Panc1 (cell line): ENCODE measurements at places on chromosomes 2 and 18.

- no peak for DNase-seq
Measured at GRCh38 chr2:8003462-8004075, 678.3 kb upstream of the ID2 start.

GRCh38 chr18:48879008-48879431 is 71.7 kb downstream of the SMAD7 start:
- DNase-seq, result no peak

- no peak for DNase-seq
Measured at GRCh38 chr2:24104906-24105305, 18.2 kb downstream of the PFN4 start.

- no peak for DNase-seq
Measured at GRCh38 chr2:150211164-150211631, 276.3 kb downstream of the RND3 start.

DNA sequence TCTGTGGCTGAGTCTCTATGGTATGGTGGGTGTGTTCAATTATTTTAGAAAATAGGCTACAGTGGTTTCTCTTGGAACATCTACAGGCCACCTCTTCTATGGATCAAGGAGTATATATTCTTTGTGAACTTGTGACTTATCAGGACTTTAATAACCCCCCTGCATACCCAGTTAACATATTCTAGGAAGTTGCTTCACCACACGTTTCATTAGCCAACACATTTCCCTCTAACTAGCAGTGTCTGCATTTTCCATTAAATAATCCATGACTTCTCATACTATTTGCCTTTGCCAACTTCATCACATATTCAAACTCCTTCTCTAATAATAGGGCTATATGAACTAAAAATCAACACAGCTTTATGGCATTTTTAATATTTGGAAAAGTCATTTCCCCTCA is 187.6 kb upstream of the ARL4C start:
- DNase-seq, result no peak

GRCh38 chr2:573025-573424 is 104.2 kb downstream of the TMEM18 start:
- no peak for DNase-seq

- DNase-seq, result peak; percentile 84
Measured at GRCh38 chr2:19933351-19933981, 31.7 kb upstream of the TTC32 start.

GRCh38 chr2:227147023-227147422 is 17.0 kb downstream of the COL4A4 start:
- DNase-seq, result no peak

GRCh38 chr2:107001062-107001461 is 115.1 kb upstream of the ST6GAL2 start:
- no peak for DNase-seq

DNA sequence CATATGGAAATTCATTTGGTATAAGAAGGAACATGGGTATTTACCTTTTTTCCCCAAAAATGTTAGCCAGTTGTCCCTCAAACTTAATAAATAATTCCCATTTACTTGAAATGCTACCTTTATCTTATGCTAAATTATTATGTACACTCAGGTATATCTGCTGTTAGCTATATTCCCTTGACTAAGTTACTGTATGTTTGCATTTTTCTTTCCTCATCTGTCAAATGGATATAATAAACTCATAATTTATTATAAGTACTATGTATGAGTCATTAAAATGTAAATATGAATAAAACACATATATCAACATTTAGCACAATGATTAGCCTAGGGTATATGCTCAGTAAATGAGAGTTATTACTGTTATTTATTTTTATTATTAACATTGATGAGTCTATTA is 117.4 kb downstream of the PMS1 start:
- DNase-seq, result no peak

DNA sequence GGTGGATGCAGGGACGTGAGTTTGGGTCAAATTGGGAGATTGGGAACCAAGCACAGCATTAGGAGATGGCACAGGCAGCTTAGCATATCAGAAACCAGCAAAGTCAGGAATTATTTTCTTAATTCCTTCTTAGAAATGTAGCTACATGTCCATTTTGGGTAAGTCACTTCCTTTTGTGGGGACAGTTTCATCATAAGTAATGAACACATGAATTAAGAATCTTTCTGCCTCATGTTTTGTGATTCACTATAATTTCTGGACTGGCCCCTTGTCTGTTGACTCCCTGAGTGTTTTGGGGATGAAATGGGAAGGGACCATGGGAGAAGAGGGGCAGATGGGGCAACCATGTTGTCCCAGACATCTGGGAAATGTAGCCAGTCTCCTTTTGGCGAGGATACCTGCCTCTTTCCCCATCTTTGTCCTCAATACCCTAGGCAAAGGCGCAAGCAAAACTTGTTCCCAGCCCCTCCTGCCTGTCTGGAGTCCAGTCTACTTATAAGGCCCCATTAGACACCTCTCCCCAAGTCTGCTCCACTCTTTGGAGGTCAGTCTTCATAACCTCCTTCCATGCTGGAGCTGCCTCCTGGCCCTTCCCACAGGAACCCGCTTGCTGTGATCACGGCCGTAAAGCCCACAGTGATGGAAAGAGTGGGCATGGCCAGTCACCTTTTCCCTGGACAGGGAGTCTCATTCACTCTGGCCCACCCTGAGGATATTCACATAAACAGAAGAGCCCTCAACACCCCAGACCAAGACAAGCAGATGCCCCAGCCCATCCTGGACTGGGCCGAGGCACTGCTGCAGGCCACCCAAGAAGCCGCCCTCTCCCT is 25.7 kb downstream of the MTHFD2 start:
- DNase-seq, result no peak

DNA sequence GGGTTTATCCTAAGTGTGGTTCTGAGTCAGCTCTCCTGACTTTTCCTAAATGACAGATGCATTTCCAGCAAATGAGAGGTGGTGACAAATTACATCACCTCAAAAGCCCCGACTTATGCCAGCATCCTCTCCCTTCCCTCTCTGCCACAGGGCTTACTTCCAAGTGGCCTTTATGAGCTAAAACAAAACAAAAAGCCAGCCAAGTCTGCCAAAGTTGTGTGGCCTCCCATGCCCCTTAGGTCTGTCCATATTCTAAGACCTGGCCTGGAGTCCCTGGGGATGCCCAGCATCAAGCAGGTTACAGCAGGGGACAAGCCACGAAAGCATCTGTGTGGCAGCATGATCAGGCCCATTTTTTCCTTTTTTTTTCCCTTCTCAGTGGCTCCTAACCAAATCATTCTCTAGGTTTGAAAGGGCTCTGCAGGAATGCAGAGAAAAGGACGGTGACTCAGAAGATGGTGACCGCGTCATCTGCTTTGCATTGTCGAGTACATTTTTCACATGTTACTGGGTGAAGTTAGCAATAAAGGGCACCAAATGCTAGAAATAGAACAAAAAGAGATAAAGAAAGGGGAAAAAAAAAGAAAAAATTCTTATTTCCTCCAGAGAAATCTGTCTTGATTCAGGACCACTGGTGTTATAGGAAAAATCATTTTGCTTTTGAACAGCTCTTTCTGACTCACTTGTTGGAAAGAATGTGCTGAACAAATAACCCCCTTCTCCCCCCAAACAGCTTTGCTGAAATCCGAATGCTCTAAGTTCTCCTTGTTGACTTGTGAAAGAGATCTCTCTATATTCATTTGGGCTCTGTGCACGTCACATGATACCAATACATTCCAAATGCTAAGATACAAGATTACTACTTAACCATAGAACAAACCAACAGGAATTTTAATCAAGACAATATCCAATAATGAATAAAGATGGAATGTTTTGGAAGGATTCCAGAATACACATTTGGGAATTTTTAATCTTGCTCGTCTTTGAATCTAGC is 178.7 kb downstream of the EN1 start:
- peak; percentile 84 for DNase-seq

DNA sequence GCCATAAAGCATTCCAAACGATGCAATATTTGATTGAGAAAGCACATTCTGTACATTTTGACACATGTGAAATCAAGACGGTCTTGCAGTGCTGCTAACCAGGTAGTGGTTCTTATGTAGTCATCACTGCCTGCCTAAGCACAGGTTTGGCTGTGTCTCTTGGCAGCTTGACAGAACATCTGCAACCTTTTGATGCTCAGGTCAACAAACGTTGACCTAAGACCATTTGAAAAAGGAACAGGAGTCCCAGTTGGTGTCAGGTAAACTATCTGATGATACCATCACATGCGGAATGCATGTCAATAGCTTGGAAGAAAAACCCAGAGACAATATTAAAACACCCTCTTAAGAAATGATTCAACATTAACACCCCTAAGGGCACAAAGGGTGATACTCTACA is 80.7 kb downstream of the L3MBTL4 start:
- DNase-seq, result no peak

- no peak for DNase-seq
Measured at GRCh38 chr2:227141301-227141700, 22.7 kb downstream of the COL4A4 start.

- no peak for DNase-seq
Measured at GRCh38 chr2:52341732-52342131, 1309.8 kb upstream of the NRXN1 start.

GRCh38 chr2:6866275-6866671 is 566 bp upstream of the CMPK2 start:
- no peak for DNase-seq

DNA sequence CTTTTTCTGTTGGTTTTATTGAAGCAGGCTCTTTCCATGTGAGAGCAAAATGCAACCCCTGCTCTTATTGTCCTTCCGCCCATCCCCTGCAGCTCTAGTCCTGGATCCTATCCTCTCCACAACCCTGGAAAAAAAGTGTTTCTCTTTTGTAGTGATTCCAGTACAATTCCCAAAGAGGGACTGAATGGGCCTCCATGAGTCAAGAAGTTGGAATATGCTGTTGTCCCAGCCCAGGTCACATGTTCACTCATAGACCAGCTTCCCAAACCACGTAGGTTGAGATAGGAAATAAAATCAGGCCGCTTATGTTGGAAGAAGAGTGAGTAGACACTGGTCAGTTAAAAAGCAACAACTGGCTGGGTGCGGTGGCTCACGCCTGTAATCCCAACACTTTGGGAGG is 39.4 kb downstream of the CPO start:
- DNase-seq, result no peak

- no peak for DNase-seq
Measured at GRCh38 chr2:184114439-184114838, 483.9 kb upstream of the ZNF804A start.

GRCh38 chr18:25077944-25078723 is 273.8 kb downstream of the ZNF521 start:
- no peak for DNase-seq

- DNase-seq, result no peak
Measured at GRCh38 chr2:95258271-95258670, 16.0 kb upstream of the PROM2 start.

- no peak for DNase-seq
Measured at GRCh38 chr2:52539026-52539970, 1228.3 kb upstream of the CHAC2 start.

DNA sequence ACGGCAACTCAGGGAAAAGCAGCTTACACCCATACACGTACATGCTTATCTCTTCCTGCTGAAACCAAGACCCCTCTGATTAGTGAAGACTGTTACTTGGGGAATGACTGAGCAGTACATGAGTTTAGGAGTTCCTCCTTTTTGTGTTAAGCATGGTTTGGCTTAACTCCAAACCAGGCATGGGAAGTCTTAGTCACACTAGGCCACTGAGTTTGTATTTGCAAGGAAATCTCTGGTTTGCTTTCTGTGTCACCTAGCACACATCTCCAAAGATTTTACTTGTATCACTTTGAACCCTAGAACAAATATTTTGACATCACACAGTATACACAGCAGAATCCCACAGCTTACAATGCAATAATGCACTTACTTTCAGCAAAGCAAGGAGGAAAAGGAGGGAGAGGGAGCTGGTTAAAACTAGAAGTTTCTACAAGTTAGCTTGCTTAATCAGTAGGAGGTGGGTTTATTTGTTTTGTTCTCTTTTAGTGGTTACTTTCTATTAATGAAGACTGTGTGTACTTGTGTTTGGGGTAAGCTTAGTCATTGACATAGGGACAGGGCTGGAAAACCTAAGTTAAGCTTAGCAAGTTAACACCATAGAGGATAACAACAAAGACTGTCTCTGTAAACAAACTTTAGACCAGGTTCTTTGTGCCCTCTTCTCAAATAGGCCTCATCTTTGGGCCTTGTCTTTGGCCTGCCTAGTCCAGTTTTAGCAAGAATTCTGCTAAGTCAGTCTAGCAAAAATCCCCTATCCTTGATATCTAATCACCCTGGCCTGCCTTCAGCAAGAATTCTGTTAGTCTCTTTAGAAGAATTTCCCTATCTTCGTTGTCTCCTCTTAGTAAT is 219.4 kb downstream of the MREG start:
- peak; percentile 48 for DNase-seq

- no peak for DNase-seq
Measured at GRCh38 chr18:12362473-12363174, 14.4 kb downstream of the AFG3L2 start.

- no peak for DNase-seq
Measured at GRCh38 chr18:44119607-44120006, 561.1 kb upstream of the SETBP1 start.

DNA sequence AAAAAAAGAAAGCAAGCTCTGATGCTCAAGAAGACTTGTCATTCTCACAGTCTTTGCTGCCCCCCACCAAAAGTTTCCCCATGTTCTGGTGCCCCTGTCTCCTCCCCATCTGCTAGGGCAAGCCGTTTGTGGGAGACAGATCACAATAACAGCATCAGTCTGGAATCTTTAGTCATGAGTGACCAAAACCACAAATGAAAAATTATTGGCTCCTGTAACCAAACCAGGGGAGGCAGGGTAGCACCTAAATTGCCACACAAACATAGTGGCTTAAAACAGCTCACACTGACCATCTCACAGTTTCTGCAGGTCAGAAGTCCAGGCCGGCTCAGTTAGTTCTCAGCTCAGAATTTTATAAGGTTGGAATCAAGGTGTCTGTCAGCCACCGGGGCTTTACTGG is 9.1 kb upstream of the B3GNT7 start:
- DNase-seq, result no peak

- DNase-seq, result no peak
Measured at GRCh38 chr2:219442256-219443015, 7.8 kb downstream of the SPEG start.

- DNase-seq, result no peak
Measured at GRCh38 chr18:25349926-25350487, 2.0 kb downstream of the ZNF521 start.
